ENCODE measurements at places on chromosomes 7 and 10. TPM values are rescaled to one million over a fixed set of nuclear protein-coding genes. Genes with fewer than 3 reads are reported as not detected.

Gene KDM7A
- 40.6 TPM for total RNA-seq

Gene NODAL
- total RNA-seq: not detected

Gene ANKRD2
- total RNA-seq: 2.0 TPM

Gene HGF
- 0.95 TPM for total RNA-seq

Gene PRKCQ
- 0.51 TPM for total RNA-seq

Gene IDI2
- not detected for total RNA-seq

Gene CCL26
- total RNA-seq: not detected

Gene UNCX
- total RNA-seq: not detected

Gene GARIN1A
- 0.42 TPM for total RNA-seq

Gene GFRA1
- total RNA-seq: 29.2 TPM

Gene RAB11FIP2
- total RNA-seq: 29.0 TPM

Gene EIF3A
- 118 TPM for total RNA-seq

Gene TAS2R5
- 11.3 TPM for total RNA-seq

Gene HTRA1
- total RNA-seq: 99.5 TPM

Gene VPS37D
- 1.9 TPM for total RNA-seq

Gene FFAR4
- total RNA-seq: 0.64 TPM

Gene PIP
- total RNA-seq: 592 TPM

Gene CPA2
- total RNA-seq: not detected

Gene TMEM178B
- total RNA-seq: 0.34 TPM

DNA sequence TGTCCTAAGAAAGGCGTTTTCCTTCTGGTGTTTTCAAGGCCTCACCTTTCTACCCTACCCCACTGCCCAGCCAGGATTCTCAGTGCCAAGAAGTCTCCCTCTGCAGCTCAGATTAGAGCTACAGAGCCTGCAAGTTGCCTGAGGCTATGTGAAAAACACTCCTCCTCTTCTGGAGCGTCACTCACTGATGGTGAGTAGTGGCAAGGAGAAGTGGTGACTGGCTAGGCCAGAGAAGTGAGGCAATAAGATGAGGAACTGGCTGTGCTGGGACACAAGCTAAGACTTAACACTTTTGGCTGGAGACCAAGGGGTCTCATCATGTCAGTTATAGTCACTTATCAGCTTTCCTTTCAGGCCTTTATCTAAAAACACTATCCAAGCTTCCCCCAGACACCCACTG is 86.7 kb upstream of the PRKAR2B start:
- H3K27ac ChIP-seq: no peak overlapping the region
- no peak for DNase-seq
- no peaks in the 10 kb centered on the region for H3K36me3 ChIP-seq
- no peak overlapping the region for H3K4me3 ChIP-seq
- H3K27me3 ChIP-seq: no peaks in the 10 kb centered on the region

- H3K4me3 ChIP-seq: no peak overlapping the region
- peaks cover 100% of the 10 kb centered on the region for H3K4me1 ChIP-seq
- H3K27ac ChIP-seq: peak overlapping the region; percentile 56
- H3K36me3 ChIP-seq: no peaks in the 10 kb centered on the region
- DNase-seq: no peak
- no peaks in the 10 kb centered on the region for H3K27me3 ChIP-seq
Observed at GRCh38 chr10:124737221-124737620, 7.0 kb downstream of the FAM53B start.

DNA sequence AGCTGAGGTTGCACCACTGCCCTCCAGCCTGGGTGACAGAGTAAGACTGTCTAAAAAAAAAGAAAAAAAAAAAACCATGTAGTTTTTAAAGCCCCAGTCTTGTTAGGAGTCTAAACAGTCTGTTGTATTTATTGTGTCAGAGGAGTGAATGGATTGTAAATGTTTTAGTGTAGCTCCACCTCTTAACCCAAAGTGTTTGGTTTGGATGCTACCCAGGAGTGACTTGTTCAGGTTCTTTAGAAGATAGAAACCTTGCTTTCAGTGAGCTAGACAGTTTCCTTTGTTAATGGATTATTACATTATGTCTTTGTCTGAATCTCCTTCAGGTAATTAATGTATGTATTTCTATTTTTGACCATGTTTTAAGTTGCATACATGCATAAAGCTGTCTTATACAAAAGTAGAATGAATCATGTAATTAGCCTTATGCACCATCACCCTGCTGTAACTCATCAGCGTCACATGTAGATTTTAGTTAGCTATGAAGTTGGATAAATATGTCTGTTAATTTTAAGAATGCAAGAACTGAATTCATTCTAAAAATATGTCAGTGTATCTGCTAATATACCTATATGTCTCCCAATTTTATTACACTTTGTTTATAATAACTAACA is 97.7 kb downstream of the TAF3 start:
- DNase-seq: no peak
- H3K4me3 ChIP-seq: no peak overlapping the region
- no peaks in the 10 kb centered on the region for H3K4me1 ChIP-seq

- no peaks in the 10 kb centered on the region for H3K27me3 ChIP-seq
- no peak for DNase-seq
- no peaks in the 10 kb centered on the region for H3K36me3 ChIP-seq
- no peak overlapping the region for H3K4me3 ChIP-seq
- H3K27ac ChIP-seq: no peak overlapping the region
Observed at GRCh38 chr10:95821720-95822119, 65.8 kb downstream of the ENTPD1 start.

DNA sequence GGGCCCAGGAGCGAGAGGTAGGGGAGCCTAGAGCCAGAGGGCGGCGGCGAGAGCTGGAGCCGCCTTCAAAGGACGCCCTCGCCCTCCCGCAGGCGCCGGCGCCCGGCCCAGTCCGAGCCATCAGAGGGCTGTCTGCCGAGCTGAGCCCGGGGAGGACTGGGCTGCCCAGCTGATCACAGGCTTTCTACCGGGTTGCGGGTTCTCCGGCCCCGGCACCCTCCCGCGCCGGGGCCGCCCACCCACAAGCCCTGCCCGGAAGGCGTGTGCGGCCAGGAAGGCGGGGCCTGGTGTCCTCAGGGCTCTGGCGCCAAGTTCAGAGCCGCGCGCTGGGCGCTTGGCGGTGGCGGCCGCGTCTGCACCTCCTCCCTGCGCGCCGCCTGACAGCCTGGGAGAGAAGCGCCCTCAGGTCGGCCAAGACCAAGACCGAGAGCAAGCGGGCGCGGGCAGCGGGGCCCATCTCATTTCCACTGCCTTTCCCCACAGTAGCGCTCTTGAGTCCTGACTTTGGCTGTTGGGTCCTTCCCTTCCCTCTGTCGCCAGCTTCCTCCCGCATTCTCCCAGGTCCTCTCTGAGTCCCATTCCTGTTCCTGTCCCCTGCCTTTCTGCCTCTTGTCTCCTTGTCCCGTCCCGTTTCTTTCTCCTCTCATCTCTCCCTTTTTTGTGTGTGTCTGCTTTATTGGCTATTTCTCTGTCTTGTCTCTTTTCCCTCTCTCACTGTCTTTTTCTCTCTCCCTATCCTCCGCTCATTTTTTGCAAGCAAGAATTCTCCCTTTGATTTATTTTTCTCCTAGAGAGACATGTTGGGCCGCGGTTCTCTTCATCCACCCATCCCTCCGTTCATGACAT is 60.6 kb upstream of the MSMB start:
- no peak overlapping the region for H3K27ac ChIP-seq
- peak; percentile 85 for DNase-seq
- H3K4me1 ChIP-seq: peaks cover 11% of the 10 kb centered on the region
- peaks cover 3% of the 10 kb centered on the region for H3K27me3 ChIP-seq
- no peaks in the 10 kb centered on the region for H3K36me3 ChIP-seq

GRCh38 chr10:96292971-96293920 is 11.0 kb upstream of the DNTT start:
- H3K27me3 ChIP-seq: peaks cover 9% of the 10 kb centered on the region
- no peak overlapping the region for H3K4me3 ChIP-seq
- H3K27ac ChIP-seq: no peak overlapping the region
- H3K36me3 ChIP-seq: no peaks in the 10 kb centered on the region
- H3K4me1 ChIP-seq: peaks cover 4% of the 10 kb centered on the region
- no peak for DNase-seq

DNA sequence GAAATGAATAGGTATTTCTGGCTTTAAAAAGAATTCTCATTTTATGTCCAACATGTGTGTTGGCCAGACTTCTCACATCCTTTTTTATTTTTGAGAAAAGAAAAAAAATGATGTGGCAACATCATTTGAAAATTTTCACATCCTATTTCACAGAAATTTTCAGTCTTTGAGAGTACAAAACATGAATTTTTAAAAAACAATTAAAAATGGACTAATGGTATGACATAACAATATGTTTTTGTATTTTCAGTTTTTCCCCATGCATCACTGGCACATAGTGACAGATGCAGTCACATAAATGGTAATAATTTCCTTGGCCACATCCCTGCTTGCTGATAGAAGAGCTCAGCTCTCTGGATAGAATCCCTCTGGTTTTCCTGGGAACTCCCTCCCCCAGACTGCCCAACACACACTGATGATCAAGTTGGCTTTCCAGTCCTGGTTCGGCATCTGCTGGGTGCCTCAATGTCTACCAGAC is 188.5 kb upstream of the AGR3 start:
- H3K36me3 ChIP-seq: no peaks in the 10 kb centered on the region
- no peak overlapping the region for H3K4me3 ChIP-seq
- DNase-seq: no peak
- H3K4me1 ChIP-seq: peaks cover 8% of the 10 kb centered on the region

GRCh38 chr7:146554556-146554955 is 438.0 kb downstream of the CNTNAP2 start:
- H3K4me3 ChIP-seq: no peak overlapping the region
- no peak for DNase-seq
- no peaks in the 10 kb centered on the region for H3K36me3 ChIP-seq
- H3K4me1 ChIP-seq: no peaks in the 10 kb centered on the region

- no peaks in the 10 kb centered on the region for H3K27me3 ChIP-seq
- no peaks in the 10 kb centered on the region for H3K36me3 ChIP-seq
- no peak overlapping the region for H3K27ac ChIP-seq
- DNase-seq: no peak
- no peaks in the 10 kb centered on the region for H3K4me1 ChIP-seq
- H3K4me3 ChIP-seq: no peak overlapping the region
Observed at GRCh38 chr10:9636216-9636615, 1381.5 kb upstream of the CELF2 start.

- no peaks in the 10 kb centered on the region for H3K4me1 ChIP-seq
- H3K27ac ChIP-seq: no peak overlapping the region
- H3K4me3 ChIP-seq: no peak overlapping the region
- no peak for DNase-seq
Observed at GRCh38 chr10:43923328-43923727, 274.6 kb upstream of the ZNF32 start.

GRCh38 chr7:67992287-67992686 is 995.7 kb downstream of the TYW1 start:
- no peak overlapping the region for H3K4me3 ChIP-seq
- H3K36me3 ChIP-seq: no peaks in the 10 kb centered on the region
- H3K27ac ChIP-seq: no peak overlapping the region
- no peaks in the 10 kb centered on the region for H3K4me1 ChIP-seq
- no peak for DNase-seq

GRCh38 chr10:69732147-69732825 is 69.4 kb upstream of the COL13A1 start:
- no peak for DNase-seq
- H3K4me1 ChIP-seq: peaks cover 43% of the 10 kb centered on the region
- no peak overlapping the region for H3K4me3 ChIP-seq
- H3K36me3 ChIP-seq: no peaks in the 10 kb centered on the region
- no peak overlapping the region for H3K27ac ChIP-seq
- no peaks in the 10 kb centered on the region for H3K27me3 ChIP-seq

- H3K27ac ChIP-seq: no peak overlapping the region
- H3K4me1 ChIP-seq: no peaks in the 10 kb centered on the region
- no peaks in the 10 kb centered on the region for H3K27me3 ChIP-seq
- H3K4me3 ChIP-seq: no peak overlapping the region
Observed at GRCh38 chr7:33719059-33719581, 186.2 kb upstream of the BMPER start.

- peaks cover 14% of the 10 kb centered on the region for H3K4me1 ChIP-seq
- no peak for DNase-seq
Observed at GRCh38 chr10:113550365-113550764, 2.5 kb upstream of the HABP2 start.

- DNase-seq: no peak
- no peaks in the 10 kb centered on the region for H3K36me3 ChIP-seq
Observed at GRCh38 chr10:93493162-93493561, 3.2 kb upstream of the CEP55 start.

DNA sequence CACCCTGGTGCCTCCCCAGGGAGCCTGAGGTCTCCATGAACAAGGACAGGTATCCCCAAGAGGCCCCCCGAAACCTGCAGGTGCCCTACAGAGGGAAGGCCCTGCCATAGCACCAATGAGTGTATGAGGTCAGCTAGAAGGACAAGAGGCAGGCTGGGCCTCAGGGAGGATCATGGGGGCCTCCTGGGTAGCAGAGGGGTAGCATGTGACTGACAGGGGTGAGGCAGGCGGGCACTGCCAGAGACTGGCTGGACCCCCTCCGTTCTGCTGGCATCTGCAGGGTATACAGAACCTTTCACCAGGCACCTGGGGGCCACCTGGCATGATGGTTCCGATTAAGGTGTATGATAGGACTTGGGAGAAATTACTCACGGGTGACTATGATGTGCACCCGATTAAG is 79.2 kb upstream of the KCTD7 start:
- no peaks in the 10 kb centered on the region for H3K27me3 ChIP-seq
- no peak for DNase-seq
- no peak overlapping the region for H3K27ac ChIP-seq
- H3K4me1 ChIP-seq: peaks cover 3% of the 10 kb centered on the region
- peaks cover 76% of the 10 kb centered on the region for H3K36me3 ChIP-seq
- H3K4me3 ChIP-seq: no peak overlapping the region

GRCh38 chr10:373526-374309 is 238.5 kb downstream of the ZMYND11 start:
- DNase-seq: no peak
- H3K4me3 ChIP-seq: no peak overlapping the region
- H3K27me3 ChIP-seq: no peaks in the 10 kb centered on the region
- H3K4me1 ChIP-seq: peaks cover 13% of the 10 kb centered on the region

- no peaks in the 10 kb centered on the region for H3K27me3 ChIP-seq
- no peak for DNase-seq
- no peak overlapping the region for H3K4me3 ChIP-seq
- no peaks in the 10 kb centered on the region for H3K4me1 ChIP-seq
Observed at GRCh38 chr10:36608866-36609265, 516.5 kb upstream of the ANKRD30A start.

GRCh38 chr7:41637049-41637448 is 65.8 kb downstream of the INHBA start:
- no peak for DNase-seq
- no peaks in the 10 kb centered on the region for H3K27me3 ChIP-seq
- H3K4me1 ChIP-seq: no peaks in the 10 kb centered on the region
- H3K4me3 ChIP-seq: no peak overlapping the region
- H3K36me3 ChIP-seq: no peaks in the 10 kb centered on the region

GRCh38 chr10:110379831-110380230 is 75.1 kb upstream of the SMNDC1 start:
- H3K27me3 ChIP-seq: no peaks in the 10 kb centered on the region
- H3K27ac ChIP-seq: no peak overlapping the region
- H3K4me1 ChIP-seq: peaks cover 4% of the 10 kb centered on the region
- H3K4me3 ChIP-seq: no peak overlapping the region
- H3K36me3 ChIP-seq: no peaks in the 10 kb centered on the region

GRCh38 chr10:76408646-76409045 is 977.2 kb downstream of the LRMDA start:
- no peak overlapping the region for H3K27ac ChIP-seq
- DNase-seq: no peak
- H3K4me3 ChIP-seq: no peak overlapping the region
- no peaks in the 10 kb centered on the region for H3K27me3 ChIP-seq

Measured in suprapubic skin (tissue), 4 donors.